Upper lobe of right lung (tissue), 1 donor: ENCODE measurements at places on chromosomes 7 and 10. TPM values are rescaled to one million over a fixed set of nuclear protein-coding genes. Genes with fewer than 3 reads are reported as not detected.

DNA sequence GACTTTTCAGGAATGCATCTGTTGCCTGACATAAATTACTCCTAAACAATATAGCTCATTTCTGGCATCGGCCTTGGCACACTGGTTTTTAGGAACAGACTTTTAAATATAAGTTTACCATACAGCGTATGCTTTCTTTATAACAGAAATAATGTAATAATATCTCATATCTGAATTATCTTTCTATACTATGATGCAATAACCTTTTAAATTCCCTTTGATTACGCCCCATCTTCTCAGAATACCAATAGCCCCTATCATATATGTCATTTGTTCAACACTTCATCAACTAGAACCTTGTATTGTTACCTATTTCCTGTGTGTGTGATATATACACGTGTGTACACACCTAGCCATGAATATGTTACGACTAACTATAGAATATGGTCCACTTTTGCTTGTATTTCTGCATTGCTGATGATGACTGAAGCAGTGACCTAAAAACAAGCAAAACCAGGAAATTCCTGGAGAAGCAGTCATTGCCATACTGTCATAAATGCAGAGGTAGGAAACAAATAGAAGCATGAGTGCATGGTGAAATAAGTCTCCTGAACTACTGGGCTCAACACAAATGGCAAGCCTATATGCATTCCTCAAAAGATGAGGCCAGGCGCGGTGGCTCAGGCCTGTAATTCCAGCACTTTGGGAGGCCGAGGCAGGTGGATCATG is 618.4 kb upstream of the NRP1 start:
- DNase-seq: no peak

GRCh38 chr10:48251525-48252353 is 22.8 kb downstream of the FRMPD2 start:
- no peak for DNase-seq

GRCh38 chr10:489330-489729 is 200.1 kb downstream of the DIP2C start:
- peak; percentile 30 for DNase-seq

GRCh38 chr7:2104716-2105115 is 128.0 kb downstream of the MAD1L1 start:
- DNase-seq: no peak

DNA sequence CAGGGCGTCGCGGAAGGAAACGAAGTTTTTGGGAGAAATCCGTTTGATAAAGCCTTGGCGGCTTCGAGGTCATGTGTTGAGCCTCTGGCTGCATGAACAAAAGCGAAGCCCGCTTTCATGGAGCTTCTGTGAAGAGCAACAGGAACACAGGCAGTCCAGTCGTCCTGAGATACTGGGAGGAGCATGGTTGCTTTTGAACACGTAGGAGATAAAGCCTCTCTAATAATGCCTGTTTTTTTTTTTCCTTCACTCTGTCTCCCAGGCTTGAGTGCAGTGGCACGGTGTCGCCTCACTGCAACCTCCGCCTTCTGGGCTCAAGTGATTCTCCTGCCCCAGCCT is 473 bp upstream of the ZNF32 start:
- no peak for DNase-seq

DNA sequence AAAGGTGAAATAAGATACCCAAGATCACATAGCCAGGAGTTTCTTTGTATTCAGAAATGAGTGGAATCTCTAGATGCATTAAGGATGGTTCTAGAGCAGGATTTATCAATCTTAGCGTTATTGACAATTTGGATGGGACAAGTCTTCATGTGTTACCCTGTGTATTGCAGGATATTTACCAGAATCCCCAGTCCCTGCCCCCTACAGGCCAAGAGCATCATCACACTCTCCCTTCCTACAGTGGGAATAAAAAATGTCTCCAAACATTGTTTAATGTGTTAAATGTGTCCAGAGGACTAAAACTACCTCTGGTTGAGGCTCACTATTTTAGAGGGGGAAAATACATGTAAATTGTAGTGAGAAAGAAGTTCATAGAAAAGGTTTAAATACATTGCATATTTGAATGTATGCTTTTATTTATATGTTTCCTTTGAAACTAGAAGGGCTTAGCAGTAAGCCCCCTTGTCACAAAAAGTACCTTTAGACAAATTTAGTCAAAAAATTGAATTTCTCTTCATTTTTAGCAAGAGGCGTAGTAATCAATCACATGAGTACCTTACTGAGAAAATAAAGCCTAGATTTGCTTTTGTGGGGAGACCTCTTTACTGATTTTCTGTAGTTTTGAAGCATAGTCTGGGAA is 141.2 kb downstream of the MLLT10 start:
- DNase-seq: no peak

DNA sequence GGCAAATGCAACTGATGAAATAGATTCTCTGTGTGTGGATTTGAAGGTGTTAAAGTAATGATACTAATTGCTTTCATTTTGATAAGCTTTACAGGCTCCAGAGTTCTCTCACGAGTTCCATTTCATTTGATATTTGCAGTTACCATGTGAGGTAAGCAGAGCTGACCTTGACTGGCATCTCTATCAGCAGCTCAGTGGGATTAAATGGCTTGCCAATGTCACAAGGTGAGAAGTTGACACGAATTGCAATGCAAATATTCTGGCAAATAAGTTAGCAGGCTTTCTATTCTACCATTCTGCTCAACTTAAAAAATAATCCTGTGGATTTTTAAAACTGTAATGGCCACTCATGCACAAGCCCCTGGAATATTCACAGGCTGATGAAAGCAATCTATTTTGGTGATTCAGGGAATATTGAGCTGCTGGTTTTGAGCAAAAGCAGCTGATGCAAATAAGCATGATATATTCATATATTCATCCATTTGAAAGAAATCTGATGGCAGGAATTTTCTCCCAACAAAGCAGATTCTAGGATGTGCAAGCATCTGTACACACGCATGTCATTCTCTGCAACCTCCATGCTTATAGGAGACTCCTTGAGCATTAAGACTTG is 64.5 kb upstream of the ANKRD1 start:
- DNase-seq: no peak

- DNase-seq: no peak
Measured at GRCh38 chr10:89773081-89773480, 71.7 kb downstream of the KIF20B start.

DNA sequence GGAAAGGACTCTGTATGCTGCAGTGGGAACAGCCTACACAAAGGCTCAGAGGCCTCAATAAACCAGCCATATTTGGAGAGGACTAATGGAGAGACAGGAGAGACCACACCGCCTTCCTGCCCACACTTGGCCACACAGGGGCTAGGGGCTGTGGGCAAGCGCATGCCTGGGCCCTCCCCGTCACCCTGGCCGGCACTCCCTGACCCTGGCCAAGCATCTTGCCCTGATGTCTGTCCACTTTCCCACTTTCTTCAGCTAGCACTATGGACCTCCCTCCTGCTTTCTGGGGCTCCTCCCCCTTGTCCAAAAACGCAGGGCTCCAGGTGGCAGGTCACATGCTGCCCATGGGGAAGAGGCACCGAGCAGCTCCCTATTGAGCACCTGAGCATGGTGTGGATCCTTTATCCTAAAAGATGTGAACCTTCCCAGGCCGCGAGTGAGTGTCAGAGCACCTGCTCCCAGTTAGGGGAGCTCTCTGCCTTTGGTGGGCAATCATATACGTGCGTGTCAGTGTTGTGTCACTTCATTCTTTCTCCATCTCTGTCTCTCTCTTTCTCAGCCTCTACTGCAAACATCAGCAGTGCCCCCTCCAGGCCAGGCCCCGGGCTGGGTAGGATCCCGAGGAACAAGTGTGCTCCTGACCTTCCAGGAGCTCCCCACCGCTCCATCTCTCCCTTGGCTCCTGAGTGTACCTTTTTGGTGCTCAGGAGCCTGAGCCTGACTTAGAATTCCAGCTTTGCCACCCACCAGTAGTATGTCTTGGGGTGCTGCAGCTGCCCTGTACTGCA is 74.0 kb downstream of the ZMIZ1 start:
- DNase-seq: no peak

DNA sequence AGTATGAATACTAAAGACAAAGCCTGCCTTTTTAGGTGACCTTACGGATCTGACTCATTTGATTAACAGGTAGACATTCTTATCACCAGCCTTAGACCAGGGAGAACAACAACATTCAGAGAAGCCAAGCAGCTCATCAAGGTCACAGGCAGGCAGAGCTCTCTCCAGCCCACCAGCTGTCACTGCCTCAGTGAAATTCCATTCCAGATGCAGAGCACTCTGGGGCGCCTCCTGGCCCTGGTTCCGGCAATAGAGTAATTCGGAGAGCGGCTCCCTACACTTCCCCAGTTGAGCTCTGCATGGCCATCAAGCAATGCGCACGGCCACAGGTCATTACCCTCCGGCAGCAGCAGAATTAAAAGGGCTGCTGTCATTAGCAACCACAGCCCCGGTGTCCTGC is 164.7 kb downstream of the TCERG1L start:
- DNase-seq: peak; percentile 27

DNA sequence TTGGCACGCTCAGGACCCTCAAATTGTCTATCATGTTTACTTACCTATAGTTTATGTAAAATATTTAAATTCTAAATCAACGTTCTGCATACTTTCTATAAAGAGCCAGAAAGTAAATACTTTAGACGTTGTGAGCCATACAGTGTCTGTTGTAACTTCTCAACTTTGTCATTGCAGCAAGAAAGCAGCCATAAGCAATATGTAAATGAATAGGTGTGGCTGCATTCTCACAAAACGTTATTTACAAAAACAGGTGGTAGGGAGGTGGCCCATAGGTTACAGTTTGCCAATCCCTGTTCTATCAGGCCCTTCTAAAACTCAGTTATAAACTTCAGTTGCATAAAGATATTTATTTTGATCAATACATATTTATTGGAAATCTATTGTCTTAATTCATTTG is 12.1 kb upstream of the NPY start:
- DNase-seq: no peak

GRCh38 chr10:128660726-128661125 is 534.5 kb upstream of the MKI67 start:
- DNase-seq: no peak

GRCh38 chr7:96936621-96937020 is 68.7 kb upstream of the DLX6 start:
- DNase-seq: no peak

KLF14 gene
- not detected for total RNA-seq

TAS2R5 gene
- total RNA-seq: 2.2 TPM

HOXA11 gene
- not detected for total RNA-seq

CYP26C1 gene
- 0.35 TPM for total RNA-seq

ORAI2 gene
- total RNA-seq: 20.0 TPM

DOCK4 gene
- total RNA-seq: 100 TPM

ADAM12 gene
- 0.98 TPM for total RNA-seq

SEMA3A gene
- 12.0 TPM for total RNA-seq

TMEM225B gene
- total RNA-seq: 1.0 TPM

ASAH2 gene
- 1.5 TPM for total RNA-seq

ERVW-1 gene
- not detected for total RNA-seq

NOS3 gene
- 42.9 TPM for total RNA-seq
